Suprapubic skin (tissue), 4 donors: ENCODE measurements at places on chromosomes 4 and X.

DNA sequence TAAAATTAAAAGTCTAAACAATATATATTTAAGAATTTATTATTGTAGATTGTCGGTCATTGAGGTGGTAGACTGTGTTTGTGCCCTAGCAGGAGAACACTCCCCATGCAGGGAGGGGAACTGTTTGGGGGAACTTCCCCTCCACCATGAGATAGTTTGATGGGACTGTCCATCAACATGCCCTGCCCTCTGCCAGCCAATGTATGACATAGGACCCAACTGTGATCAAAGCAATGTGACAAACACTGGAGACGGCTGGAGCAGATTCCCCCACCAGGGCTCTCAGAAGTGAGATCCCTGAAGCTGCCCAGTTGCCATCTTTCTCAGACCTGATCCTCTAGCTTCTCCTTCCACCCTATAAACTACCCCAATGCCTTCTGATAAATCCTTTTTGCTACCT lies 44.9 kb downstream of the SH3KBP1 start:
- no peak for DNase-seq

DNA sequence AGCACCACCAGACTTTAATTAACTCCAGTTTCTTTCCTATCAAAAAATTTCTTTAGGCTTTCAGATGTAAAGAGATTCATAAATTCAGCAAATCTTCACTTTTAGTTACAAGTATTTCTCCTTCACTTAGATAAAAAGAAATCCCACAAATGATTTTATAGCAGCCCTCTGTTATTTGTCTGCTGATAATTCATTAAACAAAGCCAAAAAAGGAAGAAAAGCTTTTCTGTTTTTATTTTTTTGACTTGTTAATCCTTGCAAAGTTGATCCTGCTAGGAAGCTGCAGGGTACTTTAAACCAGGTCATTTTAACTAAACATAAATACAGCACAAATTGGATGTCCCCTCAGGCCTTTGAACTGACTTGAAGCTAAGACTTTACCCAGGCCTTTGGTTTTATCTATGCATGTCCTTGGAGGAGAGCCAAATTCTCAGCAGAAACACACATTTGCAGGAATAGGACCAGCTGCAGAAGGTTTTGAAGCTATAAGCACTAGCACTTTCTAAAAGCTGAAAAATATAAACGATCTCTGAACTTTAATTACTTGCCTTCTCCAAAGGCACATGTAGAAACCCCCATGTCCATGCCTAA lies 57.5 kb downstream of the PCDH18 start:
- no peak for DNase-seq

DNA sequence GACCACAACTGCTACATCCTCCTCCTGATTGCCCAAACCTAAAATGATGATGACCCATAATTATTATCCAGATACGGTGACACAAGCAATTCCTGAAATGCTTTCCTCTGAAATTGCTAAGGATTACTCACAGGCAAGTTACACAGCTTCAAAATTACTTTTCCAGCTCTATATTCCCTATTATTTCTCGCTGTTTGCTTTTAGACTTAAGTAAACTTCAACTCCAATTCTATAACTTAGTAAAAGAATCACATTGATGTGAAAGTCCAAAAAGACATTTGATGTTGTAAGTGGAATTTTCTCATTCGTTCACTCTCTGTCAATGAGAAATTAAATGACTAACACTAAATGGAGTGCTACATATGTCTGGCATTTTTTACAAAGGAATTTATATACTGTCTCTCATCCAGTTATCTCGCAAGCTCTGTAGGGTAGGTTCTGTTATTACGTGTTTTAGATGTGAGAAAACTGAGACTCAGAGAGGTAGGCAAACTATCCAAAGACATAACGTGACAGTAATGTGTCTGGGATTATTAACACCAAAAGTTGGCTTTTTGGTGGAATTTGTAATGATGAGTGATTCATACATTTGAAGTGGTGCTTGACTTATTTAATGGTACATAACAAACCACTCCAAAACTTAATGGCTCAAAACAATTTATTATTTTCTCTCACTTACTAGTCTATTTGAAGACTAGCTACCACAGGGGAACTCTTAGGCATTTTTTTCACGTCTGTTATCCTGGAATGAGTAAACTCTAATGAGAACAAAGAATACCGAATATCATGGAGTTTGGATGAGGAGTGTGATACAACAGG lies 31.5 kb downstream of the PALLD start:
- DNase-seq, result no peak

DNA sequence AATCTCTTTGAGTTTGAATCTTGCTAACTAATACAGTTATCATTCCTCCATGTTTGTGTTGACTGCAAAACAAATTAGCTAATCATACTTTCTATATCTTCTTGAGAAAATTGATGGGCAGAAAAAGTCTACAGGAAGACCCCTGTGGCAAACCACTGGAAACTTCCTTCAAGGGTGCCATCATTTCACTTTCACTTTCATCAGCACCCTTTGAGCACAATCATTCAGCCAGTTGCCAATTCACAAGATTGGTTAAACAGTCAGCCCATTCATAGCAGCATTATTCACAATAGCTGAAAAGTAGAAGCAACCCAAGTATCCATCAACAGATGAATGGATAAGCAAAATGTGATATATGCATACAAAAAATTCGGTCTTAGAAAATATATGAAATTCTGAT lies 101.5 kb downstream of the CCDC160 start:
- no peak for DNase-seq

- DNase-seq, result no peak
Measured at GRCh38 chrX:108516184-108516583, 76.5 kb downstream of the COL4A5 start.
